ENCODE measurements at places on chromosomes 5 and 9.

GRCh38 chr9:131253891-131254491 is 22.3 kb downstream of the FAM78A start:
- no peak for DNase-seq

GRCh38 chr5:74446725-74447241 is 193.7 kb downstream of the ENC1 start:
- DNase-seq = no peak

GRCh38 chr5:45110399-45110798 is 301.7 kb downstream of the MRPS30 start:
- DNase-seq = no peak

- no peak for DNase-seq
Observed at GRCh38 chr9:118577121-118577520, 792.1 kb downstream of the BRINP1 start.

- DNase-seq = no peak
Observed at GRCh38 chr9:36988848-36989247, 45.2 kb downstream of the PAX5 start.

DNA sequence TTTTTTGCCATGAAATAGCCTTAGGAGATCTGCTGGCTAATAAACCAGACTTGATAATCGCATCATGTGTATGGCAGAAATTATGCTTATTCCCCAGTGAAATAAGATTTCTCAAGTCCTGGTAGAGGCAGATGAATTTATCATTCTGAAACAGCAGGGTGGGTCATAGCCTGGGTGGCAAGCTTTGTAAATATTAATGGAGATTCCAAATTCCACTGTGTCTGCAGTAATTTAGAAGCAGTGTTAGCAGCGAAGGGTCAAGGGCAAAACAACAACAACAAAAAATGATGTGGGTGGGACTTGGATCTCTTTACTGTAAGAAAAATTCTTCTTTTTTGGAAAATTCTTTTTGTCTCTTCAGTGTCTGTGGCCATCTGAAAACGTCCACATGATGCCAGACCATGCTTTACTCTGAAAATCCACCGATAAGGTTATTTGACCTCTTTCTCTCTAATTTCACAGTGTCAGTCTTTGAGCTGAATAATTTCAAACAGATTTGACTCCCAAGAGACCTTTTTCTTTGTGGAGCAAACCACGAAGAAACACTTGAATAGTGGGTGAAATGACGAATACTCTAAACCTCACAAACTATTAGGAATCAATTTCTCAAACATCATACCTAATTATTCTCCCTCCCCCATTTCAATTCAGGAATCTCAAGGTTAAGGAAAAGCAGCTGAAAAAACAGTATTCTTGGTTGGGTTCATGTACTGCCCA is 106.0 kb upstream of the RPS23 start:
- no peak for DNase-seq

- DNase-seq = no peak
Observed at GRCh38 chr5:150294551-150295071, 5.0 kb upstream of the CAMK2A start.
